ENCODE measurements at places on chromosomes 1 and 21.

DNA sequence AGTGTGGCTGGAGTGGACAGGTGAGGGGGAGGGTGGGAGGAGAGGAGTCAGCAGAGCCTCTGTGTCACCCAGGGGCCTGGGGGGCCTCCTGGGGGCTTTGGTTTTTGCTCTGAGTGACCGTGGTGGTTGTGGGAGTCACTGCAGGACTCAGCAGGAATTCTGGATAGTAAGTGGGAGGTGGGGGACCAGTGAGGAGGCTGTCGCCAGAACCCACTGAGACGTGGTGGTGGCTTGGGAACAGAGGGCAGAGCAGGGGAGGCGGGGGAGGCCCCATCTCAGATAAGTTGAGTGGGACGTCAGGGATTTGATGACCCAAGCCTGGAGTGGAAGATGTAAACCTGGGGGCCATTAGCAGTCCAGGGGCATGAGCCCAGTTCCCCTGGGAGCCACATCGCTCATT, 123.2 kb upstream of the WNT4 start:
- DNase-seq: no peak

DNA sequence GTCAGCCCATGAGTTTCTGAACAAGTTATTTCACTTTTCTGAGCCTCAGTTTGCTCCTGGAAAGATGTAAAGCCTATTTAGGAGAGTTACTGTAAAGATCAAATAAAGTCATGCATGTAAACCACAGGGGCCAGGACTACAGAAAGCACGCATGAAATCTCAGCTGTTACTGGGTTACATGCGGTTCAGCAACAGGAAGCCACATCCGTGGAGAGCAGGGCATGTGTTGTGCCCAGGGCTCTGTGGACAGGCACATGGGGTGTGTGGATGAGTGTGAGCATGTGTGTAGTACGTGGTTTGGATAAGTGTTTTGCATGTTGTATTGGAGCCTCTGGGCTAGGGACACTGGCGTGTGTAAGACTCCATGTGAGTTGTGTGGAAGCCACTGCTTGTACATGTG, 2.2 kb upstream of the EPHA2 start:
- DNase-seq: no peak

GRCh38 chr1:193676996-193677549, 490.7 kb upstream of the B3GALT2 start:
- DNase-seq: no peak

DNA sequence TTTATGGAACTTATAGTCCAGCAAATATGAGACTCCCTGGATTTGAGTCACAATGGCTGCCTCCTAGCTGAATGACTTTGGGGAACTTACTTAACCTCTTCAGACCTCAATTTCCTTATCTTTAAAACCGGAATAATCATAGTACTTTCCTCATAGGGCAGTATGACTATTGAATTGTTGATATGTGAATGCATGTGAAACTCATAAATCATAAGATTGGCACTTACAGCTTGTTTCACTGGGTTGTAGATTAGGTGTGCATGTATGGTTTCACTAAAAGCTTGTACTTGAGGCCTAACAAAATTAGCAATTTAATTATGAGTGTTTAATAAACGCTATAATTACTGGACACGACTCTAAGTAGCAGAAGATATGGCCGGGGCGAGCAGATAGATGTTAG, 72.5 kb downstream of the ST6GALNAC5 start:
- no peak for DNase-seq

- DNase-seq: no peak
Measured at GRCh38 chr1:178115260-178115659, 21.4 kb downstream of the RASAL2 start.

DNA sequence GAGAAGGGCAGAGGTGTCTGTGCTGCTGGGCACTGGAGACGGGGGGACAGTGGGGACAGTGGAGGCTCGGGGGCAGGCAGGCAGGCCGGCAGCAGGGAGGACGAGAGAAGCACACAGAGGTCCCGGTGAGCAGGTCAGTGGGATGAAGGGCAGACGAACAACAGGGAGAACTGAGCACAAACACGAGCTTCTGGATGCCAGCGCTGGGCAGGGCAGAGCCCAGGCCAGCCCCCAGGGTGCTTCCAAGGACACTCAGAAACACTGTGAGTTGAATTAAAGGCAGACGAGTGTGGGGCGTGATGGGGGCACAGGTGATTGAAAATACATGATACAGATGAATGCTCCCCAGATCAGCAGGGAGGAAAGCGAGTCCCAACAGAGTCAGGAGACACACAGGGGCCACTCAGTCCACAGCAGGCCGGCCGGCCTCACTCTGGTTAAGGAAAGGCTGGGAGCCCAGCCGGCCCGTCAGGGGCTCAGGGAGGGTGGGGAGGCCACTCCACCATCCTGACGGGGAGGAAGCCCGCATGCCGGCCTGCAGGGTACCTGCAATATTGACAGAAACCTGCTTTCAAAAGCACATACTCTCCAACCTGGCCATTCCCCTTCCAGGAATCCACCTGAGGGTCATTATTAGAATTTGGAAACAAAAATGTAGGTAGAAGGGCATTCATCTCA, 14.1 kb downstream of the SLC19A1 start:
- DNase-seq: no peak

DNA sequence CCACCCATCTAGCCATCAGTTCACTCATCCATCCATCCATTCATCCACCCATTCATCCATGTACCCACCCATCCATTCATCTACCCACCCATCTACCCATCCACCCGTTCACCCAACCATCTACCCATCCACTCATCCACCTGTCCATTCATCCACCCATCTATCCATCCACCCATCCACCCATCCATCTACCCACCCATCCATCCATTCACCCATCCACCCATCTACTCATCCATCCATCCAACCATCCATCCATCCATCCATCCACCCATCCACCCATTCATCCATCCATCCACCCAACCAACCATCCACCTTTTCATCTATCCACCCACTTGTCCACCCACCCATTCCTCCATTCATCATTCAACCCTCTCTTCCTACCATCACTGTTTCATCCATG, 80.3 kb downstream of the KIF14 start:
- no peak for DNase-seq

DNA sequence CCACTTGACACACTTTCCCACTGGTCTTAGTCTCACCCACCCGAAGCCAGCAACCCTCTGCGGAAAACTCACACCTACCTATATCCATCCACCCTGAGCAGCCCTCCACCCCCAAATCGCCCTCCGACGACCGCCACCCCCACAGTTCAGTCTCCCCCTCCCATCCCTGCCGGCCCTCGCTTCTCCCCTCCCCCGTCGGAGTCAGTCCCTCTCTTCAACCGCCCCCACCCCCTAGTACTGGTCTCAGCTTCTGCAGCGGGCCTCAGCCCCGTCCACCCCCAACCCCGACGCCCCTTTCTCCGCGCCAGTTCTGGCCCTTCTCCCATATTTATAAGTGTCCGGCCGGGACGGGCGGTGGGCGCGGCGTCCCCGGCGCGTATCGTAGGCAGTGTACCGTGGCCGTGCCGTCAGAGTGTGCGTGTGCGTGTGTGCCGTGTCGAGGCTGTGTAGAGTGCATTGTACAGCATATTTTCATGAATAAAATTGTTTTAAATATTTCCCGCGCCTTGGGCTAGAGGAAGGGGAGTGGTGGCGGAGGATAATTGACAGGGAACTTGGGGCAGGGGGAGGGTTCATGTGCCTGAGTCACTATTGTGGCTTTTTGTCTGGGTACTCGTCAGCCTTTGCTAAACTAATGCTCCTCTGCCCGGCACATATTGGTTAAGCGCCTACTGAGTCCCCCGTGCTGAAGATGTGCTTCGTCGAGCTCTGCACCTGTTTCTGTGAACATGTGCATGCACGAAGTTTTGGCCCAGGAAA, 22.0 kb downstream of the FOXO6 start:
- no peak for DNase-seq

DNA sequence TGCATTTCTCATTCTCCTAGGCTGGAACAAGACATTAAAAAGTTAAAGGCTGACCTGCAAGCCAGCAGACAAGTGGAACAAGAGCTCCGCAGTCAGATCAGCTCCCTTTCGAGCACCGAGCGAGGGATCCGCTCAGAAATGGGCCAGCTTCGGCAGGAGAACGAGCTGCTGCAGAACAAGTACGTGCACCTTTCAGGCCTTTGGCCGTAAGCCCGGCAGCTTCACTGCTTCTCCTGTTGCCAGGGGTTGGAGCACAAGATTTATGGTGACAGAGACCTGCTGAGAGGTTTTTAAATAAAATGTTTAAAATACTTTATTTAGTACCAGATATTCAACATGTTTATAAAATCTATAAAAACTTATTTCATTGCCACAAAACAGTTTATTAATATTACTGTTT, 53.4 kb downstream of the MACO1 start:
- no peak for DNase-seq

- DNase-seq: no peak
Measured at GRCh38 chr1:184945029-184945428, 29.3 kb downstream of the NIBAN1 start.

- no peak for DNase-seq
Measured at GRCh38 chr1:177979272-177979671, 9.4 kb upstream of the SEC16B start.
